ENCODE measurements at places on chromosomes 16 and 17.

- peak; percentile 14 for DNase-seq
Measured at GRCh38 chr17:64281962-64282752, 19.1 kb upstream of the TEX2 start.

- no peak for DNase-seq
Measured at GRCh38 chr17:57117798-57118197, 32.8 kb downstream of the AKAP1 start.

- no peak for DNase-seq
Measured at GRCh38 chr16:68202091-68202519, 33.8 kb downstream of the ESRP2 start.

DNA sequence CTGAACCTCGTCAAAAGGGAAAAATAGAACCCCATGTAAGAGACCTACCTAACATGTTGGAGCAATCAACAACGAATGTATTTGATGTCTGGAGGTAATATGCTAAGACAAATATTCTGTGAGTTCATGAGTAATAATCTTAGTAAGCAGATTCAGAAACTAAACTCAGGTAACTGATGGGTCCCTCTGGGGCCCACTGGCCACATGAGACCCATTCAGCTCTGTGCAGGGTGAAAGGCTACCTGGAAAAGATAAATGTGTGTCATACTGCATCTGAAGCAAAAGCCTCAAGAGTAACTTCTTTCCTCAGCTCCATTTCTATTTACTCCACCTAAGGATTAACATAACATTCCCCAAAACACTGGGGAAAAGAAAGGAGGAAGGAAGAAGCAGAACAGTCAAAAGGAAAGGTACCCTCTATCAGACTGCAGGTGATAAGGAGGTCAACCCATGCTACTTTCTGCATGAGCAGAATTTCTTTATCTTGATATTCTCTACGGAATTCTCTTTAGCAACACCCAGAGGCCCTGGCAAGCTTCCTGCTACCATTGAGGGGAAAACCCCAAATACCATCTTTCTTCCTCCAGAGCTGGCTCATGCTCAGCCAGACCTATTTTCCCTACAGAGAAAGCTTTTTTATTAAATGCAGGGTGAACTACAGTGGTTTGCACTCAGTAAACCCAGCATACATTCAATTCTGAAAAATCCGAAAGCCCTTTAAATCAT lies 37.7 kb upstream of the ABCA6 start:
- DNase-seq, result no peak

- no peak for DNase-seq
Measured at GRCh38 chr16:3646348-3646920, 8.1 kb upstream of the DNASE1 start.

GRCh38 chr16:1494711-1495110 lies 1.6 kb downstream of the TELO2 start:
- no peak for DNase-seq

- no peak for DNase-seq
Measured at GRCh38 chr16:85557083-85557970, 55.8 kb upstream of the GSE1 start.

DNA sequence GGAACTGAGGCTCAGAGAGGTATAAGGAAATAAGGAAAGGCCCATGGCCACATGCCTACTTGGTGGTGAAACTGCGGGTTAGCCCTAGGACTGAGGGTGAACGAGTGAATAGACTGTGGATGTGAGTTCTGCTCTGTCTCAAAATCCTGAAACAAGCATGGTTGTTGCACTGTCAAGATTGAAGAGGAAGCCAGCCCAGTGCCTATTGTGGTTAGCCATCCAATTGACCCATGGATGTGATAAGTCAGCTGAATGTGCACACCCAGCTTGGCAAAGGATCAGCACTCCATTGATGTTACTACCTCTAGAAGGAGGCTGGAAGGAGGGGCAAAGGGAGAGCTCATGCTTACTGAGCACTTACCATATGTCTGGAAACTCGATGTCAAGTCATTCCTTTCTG lies 4.5 kb downstream of the TMEM114 start:
- no peak for DNase-seq

GRCh38 chr16:79607587-79607986 lies 7.0 kb upstream of the MAF start:
- DNase-seq, result no peak

DNA sequence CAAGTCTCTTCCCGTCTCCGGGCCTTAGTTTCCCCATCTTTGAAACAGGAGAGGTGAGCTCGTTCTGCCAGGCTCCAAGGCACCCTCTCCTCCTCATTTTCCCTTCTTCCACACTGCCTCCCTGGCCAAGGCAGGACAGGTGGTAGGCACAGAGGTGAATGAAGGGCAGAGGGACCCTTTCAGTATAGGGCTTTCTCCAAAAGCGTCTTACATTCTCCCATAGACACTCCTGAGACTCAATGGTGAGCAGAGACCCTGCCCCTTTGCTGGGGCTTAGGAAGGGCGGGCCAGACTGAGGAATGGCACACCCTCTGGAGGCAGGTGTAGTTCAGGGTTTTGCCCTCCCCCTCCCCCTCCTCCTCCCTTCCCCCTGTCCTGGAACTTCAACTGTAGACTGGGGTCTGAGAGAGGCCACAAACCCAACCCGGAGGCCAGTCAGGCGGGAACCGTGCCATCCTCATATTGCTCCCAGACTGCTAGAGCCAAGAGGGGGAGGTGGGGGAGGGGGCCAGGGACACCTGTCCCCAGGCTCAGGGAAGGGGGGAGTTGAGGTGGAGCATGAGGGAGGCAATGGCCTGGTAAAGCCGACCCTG lies 1.9 kb downstream of the PLEKHH3 start:
- DNase-seq, result no peak

GRCh38 chr17:59892251-59892923 lies 356 bp downstream of the TUBD1 start:
- DNase-seq, result no peak

GRCh38 chr16:57335366-57335765 lies 23.2 kb upstream of the CCL22 start:
- DNase-seq, result no peak

DNA sequence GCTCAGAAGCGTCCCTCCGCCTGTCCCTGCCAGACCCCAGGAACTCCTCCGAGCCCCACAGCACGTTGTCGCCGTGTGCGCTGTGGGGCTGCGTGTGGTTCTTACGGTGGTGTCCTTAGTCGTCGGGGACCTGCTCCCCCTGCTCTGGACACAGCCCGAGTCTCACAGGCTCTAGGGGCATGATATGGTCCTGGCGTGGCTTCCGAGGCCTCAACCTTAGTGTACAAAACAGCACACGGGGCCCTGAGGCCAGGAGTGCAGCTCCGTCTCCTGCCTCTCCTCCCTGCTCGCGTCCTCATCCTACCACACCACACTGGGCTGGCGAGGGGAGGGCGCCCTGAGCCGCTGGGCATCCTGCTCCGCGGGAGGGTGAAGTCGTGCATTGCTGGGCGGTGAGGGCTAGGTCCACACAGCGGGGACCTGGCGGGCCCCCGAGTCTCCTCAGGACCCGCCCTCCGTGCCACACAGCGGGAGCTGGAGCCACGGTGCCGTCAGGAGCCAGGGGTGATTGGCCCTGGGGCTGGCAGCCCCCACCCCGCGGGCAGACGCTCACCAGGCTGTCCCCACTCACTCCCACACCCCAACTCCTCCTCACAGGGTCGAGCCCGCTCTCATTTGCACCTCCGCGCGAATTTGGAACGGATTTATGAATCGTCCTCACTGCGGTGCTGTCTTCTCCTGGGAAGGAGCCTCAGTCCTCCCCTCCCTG lies 1.2 kb upstream of the MAFG start:
- DNase-seq, result no peak

DNA sequence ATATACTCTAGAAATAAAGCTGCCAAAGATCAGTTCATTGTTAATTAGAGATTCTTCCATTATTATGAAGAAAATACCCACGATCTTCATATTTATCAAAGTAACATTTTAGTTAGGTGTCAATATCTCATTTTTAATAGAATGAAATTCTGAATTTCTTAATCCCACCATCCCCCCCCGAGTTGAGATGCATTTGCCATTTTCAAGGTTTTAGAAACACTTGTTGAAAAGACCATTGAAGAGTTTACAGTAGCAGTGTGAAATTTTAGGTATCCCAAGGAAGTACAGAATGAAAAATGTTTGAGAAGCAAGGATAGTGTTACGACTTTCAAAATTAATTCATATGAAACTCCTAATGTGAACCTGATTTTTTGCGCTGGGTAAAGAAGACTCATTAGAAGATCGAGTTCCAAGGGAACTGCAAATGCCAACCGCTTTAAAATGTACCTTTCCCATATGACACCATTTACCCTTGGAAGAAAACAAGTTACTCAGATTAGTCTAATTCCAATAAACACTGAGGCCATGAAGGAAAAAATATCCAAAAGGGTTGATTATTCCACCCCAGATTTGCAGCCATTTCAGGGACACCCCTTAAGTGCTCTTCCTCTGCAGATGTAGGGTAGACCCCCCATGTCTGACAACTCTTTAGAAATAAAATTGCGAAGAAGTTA lies 731 bp downstream of the IKZF3 start:
- no peak for DNase-seq

DNA sequence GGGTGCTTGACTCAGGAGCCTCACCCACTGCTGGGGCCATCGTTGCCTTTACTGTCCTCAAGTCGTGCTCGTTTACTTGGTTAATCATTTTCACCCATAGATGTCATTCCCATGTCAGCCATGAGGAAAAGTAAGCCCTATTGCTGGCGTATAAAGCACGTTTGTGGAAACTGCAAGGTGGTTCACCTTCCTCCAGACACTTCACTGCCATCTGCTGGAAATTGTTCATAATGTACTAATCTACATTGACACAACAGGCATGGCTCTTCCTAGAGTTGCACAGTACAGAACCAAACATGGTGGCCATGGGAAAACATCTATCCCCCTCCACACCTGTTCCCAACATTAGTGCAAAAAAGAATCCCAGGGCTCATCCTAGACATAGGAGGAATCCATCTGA lies 116.6 kb downstream of the ZNF18 start:
- no peak for DNase-seq

DNA sequence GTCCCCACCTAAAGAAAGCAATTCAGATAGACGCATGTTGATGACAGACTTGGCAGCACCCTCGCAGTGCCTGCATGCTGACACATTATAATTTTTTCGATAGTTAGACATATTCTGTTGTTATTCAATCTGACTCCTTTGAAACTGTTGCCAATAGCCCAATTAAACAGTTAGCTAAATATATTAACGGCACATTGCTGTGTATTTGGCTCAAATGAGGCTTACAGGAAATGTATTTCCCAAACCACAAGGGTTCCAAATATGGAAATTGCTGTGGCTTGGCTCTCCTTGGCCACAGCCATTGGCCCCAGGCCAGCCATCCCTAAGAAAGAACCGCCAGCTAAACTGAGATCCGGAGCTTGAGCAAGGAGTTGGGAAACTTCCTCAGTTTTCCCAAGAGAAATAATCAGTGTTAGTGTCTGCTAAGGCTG lies 31.1 kb downstream of the C16orf82 start:
- no peak for DNase-seq

DNA sequence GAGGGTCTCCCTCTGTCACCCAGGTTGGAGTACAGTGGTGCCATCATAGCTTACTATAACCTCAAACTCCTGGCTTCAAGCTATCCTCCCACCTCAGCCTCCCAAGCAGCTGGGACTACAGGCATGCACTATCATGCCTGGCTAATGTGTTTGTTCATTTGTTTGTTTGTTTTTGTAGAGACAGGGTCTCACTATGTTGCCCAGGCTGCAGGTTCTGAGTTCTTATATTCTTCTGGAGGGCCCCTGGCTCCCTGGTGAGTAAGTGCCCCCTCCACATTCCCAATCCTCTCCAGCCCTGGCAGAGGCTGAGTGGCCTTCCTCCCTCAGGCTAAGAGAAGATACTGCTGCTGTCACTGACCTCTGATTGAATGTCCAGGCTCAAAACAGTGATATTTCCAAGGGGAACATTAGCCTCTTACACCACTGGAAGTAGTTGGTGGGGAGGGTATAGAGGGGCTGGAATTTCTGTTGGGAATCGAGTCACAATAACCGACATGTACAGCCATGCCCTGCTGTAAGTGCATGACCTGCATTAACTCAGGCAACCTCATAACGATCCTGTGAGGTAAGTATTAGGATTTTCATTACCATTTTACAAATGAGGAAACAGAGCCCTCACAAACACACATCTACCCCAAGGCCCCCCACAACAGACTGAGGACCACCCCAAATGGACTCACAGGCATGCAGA lies 2.7 kb upstream of the ETV4 start:
- DNase-seq, result no peak

DNA sequence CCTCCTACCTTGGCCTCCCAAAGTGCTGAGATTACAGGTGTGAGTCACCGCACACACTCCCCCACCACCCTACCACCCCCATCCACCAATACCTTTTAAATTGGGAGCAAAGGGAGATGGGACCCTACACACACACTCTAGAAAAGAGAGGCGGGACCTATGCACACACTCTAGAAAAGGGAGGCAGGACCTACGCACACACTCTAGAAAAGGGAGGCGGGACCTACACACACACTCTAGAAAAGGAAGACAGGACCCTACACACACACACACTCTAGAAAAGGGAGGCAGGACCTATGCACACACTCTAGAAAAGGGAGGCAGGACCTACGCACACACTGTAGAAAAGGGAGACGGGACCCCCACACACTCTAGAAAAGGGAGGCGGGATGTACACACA lies 18.9 kb downstream of the TPSD1 start:
- no peak for DNase-seq

GRCh38 chr16:81164958-81165357 lies 68.8 kb upstream of the GCSH start:
- no peak for DNase-seq

GRCh38 chr17:42774066-42774745 lies 957 bp downstream of the VPS25 start:
- DNase-seq, result no peak
